ENCODE measurements at places on chromosomes 12 and 14.

GRCh38 chr12:120574106-120574505, 7.1 kb downstream of the POP5 start:
- DNase-seq: no peak

DNA sequence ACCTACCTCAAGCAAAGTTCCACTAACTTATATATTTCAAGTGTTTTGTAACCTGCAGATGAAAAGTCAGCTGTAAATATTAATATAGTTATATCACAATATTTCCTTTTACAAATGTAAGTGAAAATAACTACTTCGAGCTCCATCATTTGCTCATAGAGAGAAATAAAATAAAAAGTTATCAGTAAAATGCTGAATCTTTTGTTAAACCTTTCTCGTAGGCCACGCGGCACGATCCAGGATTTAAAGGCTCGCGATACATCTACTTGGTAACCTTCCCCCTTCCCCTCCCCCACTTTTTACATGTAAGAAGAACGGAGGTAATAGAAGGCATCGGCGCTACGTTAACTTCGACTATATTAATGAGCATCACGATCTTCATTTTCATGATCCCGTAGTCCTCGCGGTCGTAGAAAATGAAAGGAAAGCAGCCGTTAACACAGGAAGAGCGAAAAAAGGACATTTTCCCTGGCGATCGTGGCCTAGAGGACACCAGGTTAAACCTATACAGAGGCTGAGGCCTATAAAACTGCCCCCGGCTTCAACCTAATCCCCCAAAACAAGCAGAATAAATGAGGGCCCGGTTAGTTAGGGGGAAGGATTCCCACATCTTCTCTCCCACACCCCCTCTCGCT, 508 bp downstream of the HNRNPC start:
- peak; percentile 58 for DNase-seq

DNA sequence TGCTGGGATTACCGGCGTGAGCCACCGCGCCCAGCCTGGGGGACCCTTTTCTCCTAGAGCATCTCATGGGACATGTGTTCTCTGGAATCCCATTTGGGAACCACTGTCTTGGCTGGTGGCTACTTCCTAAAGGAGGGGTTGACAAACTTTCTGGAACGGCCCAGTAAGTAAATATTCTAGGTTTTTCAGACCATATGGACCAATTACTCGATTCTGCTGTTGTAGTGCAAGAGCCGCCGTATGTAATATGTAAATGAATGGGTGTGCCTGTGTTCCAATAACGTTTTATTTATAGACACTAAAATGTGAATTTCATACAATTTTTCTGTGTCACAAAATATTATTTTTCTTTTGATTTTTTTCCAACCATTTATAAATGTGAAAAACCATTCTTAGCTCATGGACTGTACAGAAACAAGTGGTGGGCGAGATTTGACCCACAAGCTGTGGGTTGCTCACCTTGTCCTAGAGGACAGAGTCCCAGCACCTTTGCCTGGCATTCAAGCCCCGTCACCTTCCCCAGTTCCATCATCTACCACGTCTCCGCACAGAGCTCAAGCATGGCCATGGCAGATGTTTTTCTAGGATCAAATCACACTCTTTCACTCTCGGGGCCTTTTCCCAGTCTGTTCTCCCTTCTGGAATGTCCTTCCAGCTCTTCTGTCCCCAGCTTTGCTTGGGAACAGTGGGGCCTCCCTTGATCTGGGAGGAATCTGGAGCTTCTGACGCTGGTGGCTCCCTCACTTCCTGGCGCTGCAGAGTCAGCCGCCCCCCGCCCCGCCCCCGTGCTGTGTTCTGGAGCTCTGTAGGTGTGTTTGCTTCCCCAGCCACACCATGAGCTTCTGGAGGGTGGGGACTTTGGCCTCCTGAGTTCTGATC, 17.9 kb upstream of the RCOR1 start:
- DNase-seq: no peak

DNA sequence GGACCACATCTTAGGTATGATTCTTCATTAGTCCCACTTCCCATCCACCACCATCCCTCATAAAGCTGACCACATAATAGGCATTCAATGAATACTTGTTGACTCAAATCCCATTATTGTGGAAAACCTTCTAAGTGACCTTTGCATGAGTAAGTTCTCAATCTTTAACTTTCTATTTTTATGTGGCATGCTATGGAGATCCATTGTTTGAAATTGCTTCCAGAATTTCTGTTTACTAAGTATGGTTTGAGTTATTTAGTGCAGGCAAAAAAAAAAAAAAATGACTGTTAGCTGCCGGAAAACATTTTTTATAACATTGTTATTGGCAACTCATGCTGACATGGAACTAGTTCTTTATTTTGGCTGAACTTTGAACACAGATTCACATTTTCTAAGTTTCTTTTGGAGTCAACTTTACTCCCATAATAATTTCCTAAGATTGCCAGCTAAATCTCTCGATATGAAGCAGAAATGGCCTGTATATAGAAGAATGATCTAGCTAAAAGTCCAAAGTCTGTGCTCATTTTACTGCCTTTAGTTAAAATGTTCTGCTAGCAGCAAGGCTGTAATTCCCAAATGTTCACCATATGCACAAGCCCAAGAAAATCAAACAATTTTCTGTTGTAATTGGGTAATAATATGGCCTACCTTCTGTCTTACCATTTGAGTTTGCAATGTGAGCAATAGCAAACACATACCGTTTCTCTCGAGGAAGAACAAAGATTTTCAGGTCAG, 77.9 kb downstream of the PTGER2 start:
- DNase-seq: peak; percentile 67

DNA sequence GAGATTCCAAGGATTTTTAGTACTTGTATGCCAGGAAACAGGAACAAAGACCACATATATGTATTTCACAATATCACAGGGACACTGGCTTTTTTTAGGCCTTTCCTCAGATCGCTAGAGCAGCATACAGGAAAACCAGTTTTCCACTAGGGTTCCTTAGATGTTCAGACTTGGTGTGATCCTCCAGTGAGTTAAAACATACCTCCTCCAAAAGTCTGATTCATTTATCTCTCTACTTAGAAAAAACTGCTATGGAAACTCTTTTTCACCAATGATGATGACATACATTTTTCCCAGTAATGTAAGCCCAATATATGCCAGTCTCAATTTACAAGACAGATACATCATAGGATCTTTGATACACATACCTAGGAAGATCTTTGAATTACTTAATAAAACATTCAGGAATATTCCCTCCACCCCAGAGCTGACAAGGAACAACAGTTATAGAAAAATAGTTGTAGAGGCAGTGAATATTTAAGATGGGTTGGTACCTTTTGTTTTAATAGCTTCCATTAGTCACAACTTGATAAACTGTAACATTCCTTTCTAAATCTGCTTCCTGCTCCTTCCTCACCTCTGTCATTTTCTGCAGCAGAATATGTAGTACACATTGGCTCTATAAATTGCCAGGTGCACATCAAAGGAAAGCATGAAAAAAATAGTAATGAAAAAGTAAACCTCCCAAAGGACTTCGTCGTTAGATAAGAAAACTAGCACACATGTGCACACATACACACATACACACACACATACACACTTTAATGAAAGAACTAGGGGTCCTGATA, 27.5 kb downstream of the BCAT1 start:
- DNase-seq: no peak

DNA sequence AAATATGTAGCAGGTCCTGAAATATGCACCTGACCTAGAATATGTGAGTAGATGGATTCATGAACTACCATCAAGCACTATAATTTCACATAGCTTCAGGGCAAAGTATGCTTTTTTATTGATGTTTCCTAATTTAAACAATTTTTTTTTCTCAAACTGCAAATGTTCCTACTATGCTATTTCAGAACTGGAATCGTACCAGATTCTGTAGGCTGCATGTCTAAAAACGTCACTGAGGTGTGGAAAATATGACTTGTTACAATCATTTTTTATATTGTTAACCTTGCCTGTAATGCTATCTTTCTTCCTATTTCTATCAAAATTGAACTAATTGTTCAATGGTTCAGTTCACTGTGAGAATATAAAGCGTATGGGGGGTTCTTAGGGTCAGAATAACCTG, 78.0 kb upstream of the RERGL start:
- no peak for DNase-seq

DNA sequence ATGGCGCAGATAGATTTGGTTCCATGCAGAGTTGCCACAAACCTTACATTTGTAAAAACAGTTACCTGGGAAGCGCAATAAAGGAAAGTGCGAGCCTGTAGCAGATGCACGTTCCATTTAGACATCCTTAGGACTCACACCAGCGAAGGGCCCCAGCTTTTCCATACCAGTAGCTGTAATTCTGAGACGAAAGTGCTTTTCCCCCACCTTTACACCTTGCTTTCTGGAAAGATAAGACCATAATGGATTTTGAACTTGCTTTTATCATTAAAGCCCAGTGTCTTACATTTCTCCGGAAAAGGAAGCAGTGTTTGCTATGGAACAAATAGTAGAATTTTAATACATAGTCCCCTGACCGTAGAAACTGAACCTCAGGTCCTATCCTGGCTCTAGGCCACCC, 616 bp upstream of the CCDC77 start:
- no peak for DNase-seq

DNA sequence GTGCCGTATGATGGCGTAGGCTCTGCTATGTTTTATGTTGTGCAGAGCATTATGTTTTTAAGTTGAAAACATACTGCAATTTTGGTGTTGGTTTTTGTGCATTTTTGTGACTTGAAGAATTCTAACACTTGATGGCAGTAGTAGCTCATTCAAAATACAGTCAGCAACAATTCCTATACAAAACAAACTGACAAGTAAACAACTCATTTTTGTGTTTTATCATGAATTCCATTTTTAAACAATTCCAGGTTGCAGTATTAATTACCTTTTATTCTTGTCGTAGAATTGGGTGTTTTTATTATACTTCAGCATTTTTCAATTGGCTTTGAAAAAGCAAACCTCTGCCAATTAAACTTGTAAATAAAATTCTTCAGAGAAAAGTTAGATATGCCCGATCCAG, 4.1 kb upstream of the CCER1 start:
- peak; percentile 24 for DNase-seq

- DNase-seq: no peak
Observed at GRCh38 chr14:30995689-30996088, 29.8 kb upstream of the AP4S1 start.

DNA sequence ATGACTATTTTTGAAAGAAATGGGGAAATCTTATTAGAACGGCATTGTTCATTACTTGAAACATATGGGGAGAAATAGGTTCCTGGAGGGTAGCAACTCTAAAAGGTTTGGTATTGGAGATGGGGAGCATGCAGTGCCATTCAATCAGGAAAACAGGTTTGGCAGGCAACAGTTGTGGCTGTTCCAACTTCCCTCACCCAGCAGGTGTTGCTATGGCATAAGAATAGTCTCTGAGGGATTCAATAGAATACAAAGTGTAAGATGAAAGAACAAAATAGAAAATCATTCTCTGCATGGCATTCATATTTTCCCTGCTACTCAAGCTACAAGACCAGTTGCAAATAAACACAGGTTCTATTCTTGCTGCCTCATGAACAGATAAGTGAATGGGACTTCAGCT, 393.3 kb upstream of the RPL10L start:
- no peak for DNase-seq

GRCh38 chr14:104978746-104979691, 845 bp upstream of the AHNAK2 start:
- no peak for DNase-seq

- no peak for DNase-seq
Observed at GRCh38 chr14:30337456-30337855, 221.5 kb upstream of the G2E3 start.

- DNase-seq: no peak
Observed at GRCh38 chr12:42804928-42805327, 215.4 kb upstream of the PRICKLE1 start.

DNA sequence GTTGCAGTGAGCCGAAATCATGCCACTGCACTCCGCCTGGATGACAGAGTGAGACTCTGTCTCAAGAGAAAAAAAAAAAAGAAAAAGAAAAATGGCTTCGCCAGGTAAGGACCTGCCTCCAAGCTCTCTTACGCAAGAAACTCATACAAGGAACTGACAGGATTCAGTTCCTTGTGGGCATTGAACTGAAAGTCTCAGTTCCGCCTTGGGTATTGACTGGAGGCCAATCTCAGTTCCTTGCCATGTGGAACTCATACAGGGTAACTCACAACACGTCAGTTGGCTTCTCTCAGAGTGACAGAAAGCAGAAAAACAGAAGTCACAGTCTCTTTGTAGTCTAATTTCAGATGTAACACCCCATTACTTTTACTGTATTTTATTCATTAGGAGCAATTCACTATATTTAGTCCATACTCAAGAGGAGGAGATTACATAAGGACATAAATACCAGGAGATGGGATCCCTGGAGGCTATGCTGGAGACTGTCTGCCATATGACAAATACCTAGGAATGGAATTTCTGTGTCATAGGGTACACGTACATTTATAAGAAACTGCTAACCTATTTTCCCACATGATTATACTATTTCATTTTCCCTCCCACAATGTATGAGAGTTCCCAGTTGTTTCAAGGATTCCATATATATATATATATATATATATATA, 11.4 kb upstream of the NOPCHAP1 start:
- no peak for DNase-seq

DNA sequence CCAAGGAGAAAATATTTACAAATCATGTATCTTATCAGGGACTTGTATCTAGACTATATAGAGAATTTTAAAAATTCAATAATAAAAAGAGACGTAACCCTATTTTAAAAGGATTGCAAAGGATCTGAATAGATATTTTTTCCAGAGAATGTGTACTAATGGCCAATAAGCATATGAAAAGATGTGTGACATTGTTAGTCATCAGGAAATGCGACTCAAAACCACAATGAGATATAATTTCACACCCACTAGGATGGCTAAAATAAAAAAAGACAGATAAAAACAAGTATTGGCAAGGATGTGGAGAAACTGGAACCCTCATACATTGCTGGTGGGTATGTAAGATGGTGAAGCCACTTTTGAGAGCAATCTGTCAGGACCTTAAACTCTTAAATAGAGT, 141.9 kb upstream of the BMP4 start:
- no peak for DNase-seq

DNA sequence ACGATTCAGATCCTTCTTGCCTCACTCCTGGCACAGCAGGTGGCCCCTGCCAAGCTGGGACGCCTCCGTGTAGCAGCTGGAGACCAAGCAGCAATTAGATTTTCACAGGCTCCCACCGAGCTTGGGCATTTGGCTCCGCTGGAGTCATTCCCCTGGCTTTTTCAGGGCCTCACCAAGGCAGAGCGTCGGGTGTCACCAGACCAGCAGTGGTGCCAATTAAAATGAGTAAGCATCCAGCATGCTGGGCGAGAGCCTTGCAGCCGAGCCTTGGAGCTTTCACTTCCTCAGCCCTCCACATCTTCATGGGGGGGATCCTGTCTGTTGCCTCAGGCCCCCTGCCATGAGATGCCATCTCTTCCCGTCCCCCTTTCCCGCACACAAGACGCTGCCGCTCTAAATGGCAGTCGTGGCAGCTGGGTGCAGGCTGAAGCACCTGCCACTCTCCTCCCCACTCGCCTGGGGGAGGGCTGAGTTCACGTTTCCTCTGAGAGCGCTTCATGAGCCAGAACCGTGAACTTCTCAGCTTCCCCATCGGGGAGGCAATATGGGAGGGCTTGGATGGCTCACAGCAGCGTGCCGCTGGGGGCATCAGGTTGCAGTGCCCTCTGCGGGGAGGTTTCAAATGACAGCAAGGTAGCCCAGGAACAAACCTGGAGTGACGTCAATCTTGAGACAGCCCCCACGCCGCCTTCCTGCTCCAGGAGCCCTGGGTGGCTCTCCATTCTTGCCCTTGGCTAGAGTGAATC, 11.7 kb downstream of the TPCN1 start:
- no peak for DNase-seq

- no peak for DNase-seq
Observed at GRCh38 chr12:130339951-130340350, 2.3 kb downstream of the PIWIL1 start.
